Stimulated activated CD4-positive, alpha-beta T cell treated with anti-CD3 and anti-CD28 coated beads, Interleukin-1b, Interleukin-23, amount 100 ng/mL, for 4 hours (primary cell): ENCODE measurements at places on chromosomes 4 and X.

DNA sequence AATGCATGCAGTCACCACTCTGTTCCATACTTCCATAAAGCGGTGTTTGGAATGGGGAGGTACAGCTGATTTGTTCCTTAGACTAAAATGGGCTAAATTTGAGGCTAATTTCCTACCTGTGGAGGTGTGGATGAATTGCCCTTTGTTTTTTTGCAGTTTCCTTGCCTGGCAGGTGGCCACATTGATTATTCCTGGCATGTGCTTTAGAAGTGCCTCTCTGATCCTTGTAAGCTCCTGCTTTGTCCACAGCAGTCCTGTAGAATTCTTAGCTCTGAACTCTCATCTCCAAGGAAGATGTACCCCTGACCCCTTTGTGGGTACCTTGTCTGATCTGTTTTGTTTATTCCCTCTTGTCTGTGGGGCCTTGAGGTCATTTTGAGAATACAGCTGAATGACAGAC is 136.8 kb downstream of the ADGRL3 start:
- DNase-seq: no peak

GRCh38 chr4:79886021-79886420 is 187.0 kb downstream of the ANTXR2 start:
- no peak for DNase-seq

- no peak for DNase-seq
These were observed 667 bp downstream of the PTTG2 start for GRCh38 chr4:37960679-37961450.

DNA sequence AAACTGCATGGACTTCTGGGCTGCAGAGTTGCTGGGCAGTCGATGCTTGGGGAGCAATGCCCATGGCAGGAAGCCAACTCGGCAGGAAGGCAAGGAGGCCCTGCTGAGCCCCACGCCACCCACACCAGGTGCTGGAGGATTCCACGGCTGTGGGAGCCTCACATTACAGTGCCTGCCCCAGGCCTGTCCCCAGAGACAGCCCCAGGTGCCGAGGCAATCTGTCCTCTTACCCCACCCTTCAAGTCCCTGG is 53.9 kb downstream of the HMX1 start:
- no peak for DNase-seq

- DNase-seq: no peak
These were observed 414.2 kb upstream of the DIPK2B start for GRCh38 chrX:45614853-45615252.

- DNase-seq: no peak
These were observed 393.8 kb upstream of the GNPDA2 start for GRCh38 chr4:45120163-45120562.

DNA sequence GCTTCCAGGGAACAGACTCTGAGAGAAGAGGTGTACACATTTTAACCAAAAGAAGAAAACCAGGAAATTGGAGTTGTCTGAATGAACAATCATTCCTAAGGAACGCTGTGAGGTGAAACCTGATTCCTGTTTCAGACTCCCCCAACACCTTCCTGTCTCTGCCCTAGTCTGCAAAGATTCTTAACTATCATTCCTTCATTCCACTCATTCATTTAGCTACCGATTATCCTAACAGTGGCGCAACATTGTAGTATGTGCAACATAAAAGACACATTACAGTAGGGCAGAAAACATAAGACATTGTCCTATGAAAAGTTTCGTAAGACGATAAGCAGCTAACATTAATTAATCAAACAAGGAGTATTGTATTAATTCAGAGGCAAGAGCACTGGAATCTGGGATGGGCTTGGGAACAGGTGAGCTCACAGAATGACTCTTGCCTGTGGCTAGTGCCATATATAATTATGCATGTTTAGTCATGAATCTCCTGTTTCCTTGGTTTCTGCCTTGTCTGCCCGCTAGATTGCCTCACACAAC is 23.8 kb upstream of the ADH7 start:
- DNase-seq: no peak

DNA sequence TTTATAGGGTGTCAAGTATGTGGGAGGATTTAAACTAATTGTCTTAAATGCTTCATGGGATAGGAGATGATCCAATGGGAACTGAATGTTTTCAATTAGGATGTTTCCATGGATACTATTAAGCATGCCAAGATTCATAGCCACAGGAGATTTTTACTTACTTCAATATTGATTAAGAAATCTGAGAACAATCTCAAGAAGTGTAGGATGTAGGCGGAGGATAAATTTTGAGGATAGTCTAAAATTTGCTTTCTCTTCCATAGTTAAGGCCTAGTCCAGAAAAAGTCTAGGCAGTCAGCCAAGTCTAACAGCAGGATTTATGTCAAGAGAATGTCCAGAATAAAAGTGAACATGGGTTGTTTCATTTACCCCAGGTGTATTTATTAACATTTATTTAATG is 32.8 kb downstream of the REPS2 start:
- DNase-seq: no peak

DNA sequence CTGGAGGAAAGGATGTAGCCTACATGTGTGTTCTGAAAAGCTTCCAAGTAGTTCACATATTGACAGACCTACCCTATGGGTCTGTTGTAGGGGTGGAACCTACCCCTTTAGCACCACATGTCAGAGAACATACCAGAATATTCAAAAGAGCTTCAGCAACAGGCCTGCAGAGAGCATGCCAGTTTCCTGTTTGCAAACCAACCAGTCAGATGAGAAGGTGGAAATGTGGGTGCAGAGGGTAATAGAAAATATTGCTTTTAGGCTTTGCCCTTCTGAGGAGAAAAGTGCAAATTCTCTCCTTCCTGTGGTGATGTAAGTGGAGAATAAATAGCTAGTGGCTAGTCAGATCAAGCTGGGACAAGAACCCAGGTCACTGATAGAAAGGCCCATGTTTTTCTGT is 16.4 kb downstream of the INTS6L start:
- no peak for DNase-seq

GRCh38 chr4:37014584-37014983 is 230.0 kb upstream of the NWD2 start:
- DNase-seq: no peak

- no peak for DNase-seq
These were observed 30.6 kb upstream of the SCML1 start for GRCh38 chrX:17706676-17707075.

DNA sequence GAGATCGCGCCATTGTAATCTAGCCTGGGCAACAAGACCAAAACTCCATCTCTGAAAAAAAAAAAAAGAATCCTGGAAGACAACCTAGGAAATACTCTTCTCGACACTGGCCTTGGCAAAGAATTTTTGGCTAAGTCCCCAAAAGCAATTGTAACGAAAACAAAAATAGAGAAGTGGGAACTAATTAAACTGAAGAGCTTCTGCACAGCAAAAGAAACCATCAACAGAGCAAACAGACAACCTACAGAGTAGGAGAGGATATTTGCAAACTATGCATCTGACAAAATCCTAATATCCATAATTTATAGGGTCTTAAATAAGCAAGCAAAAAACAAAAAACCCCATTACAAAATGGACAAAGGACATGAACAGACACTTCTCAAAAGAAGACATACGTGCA is 76.5 kb upstream of the DUSP21 start:
- no peak for DNase-seq

DNA sequence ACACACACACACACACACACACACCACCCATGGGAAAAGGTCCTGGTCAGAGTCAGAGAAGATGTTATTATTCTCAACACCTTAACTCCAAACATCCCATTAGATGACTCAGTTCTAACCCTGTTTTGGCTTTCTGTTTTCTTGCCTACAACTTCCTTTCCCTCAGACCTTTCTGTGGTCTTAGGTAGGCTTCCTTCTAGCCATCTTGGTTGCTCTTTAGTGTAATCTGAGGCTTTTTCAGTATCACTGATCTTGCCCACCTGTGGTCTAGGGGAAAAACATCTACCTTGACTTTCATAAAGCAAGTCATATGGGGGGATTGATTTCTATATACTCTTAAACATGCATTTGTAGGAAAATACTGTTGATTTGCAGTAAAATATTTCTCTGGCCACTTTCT is 56.9 kb downstream of the ATG4A start:
- no peak for DNase-seq

DNA sequence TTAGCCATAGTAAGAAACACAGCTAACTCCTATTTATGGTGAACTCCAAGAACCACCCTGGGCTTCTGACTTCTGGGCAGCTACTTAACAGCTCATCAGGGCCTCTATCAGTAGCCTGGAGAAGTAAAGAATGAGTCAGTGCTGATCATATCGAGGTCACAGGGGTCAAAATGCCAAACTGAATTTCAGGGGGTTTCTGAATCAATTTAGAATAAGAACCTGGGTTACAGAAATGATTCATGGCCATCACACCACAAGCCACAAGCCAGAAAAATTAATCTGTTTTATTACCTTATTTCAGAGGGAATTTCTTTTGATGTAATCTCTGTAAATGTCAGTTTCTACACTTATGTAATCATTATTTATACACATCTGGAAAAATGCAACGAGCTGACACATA is 64.4 kb downstream of the CHST7 start:
- DNase-seq: no peak

DNA sequence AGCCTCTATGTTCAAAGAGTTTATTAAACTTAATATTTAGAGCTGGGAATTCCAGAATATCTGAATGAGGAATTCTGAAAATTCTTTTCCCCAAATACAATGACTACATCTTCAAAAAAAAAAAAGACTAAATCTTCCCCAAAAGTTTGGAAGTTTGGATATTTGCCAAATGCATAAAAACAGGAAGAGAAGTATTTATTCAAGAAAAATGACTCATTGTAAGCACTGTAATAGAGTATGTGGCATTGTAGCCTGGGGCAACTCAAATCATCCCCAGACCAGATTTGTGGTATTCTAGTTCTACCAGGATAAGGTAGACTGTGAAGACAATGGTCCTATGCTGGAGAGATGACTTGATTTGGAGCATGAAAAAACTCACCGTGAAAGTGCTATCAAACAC is 78.5 kb upstream of the PDHA2 start:
- no peak for DNase-seq

- no peak for DNase-seq
These were observed 10.1 kb upstream of the MPP1 start for GRCh38 chrX:154815274-154815818.

GRCh38 chr4:14359991-14360390 is 642.3 kb upstream of the CPEB2 start:
- no peak for DNase-seq

GRCh38 chr4:13876131-13876530 is 248.6 kb upstream of the BOD1L1 start:
- DNase-seq: no peak

DNA sequence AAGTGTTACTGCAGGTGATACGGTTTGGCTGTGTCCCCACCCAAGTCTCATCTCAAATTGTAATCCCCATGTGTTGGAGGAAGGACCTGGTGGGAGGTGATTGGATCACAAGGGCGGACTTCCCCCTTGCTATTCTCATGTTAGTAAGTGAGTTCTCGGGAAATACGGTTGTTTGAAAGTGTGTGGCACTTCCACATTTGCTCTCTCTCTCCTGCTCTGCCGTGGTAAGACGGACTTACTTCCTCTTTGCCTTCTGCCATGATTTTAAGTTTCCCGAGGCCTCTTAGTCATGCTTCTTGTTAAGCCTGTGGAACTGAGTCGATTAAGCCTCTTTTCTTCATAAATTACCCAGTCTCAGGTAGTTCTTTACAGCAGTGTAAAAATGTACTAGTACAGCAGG is 65.2 kb upstream of the SLC7A11 start:
- no peak for DNase-seq

GRCh38 chr4:99861120-99861905 is 32.9 kb downstream of the LAMTOR3 start:
- no peak for DNase-seq

DNA sequence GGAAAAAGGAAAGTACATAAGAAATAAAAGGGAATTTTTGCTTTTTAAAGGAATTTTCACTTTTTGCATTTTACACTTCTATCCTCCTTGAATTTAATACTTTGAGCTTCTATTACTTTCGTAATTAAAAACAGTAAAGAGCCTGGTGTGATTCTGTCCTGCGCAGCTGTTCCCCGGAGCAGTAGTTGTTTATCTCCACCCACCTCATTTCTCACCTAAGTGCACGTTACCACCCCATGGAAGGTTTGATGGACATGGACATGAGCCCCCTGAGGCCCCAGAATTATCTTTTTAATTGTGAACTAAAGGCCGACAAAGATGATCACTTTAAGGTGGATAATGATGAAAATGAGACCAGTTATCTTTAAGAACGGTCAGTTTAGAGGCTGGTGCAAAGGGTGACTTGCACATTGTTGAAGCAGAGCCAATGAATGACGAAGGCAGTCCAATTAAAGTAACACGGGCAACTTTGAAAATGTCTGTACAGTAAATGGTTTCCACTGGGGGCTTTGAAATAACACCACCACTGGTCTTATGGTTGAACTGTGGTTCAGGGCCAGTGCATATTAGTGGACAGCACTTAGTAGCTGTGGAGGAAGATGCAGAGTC is 52.1 kb upstream of the TEX13D start:
- no peak for DNase-seq

GRCh38 chrX:109655502-109656201 is 30.7 kb upstream of the KCNE5 start:
- no peak for DNase-seq

DNA sequence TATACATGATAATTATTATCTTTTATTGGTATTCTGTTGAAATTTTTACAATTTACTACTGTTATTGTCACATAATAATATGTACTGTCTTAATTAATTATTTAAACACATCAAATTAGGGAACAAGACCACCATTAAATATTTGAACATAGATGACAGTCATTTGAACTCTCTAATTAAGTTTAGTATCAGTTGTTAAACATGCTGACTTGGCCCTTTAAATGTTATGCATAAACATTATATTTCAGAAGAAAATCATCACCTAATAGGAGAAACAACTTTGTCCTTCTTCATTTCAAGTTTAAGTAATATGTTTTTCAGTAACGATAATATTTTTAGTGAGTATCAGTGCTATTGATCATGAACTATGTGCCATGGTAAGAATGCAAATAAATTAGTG is 623.5 kb upstream of the GNPDA2 start:
- DNase-seq: no peak

DNA sequence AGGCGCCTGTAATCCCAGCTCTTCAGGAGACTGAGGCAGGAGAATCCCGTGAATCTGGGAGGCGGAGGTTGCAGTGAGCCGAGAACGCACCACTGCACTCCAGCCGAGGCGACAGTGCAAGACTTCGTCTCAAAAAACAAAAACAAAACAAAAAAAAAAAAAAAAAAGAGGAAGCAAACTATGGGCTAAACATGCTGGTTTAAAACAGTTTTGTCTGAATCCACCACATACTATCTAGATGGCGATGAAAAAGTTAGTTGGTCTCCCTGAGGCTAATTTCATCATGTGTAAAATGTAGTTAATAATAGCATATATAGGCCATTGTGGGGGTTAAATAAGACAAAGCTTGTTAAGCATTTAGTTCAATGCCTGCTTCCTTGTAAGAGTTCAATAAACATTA is 451.1 kb downstream of the RPA4 start:
- DNase-seq: no peak
